Fibroblast of lung (primary cell): ENCODE measurements at places on chromosomes 12 and 14. TPM values are rescaled to one million over a fixed set of nuclear protein-coding genes. Genes with fewer than 3 reads are reported as not detected.

Gene NPAS3
- 0.26 and 0.50 TPM in 2 replicates for total RNA-seq

Gene BATF
- total RNA-seq: 0.50 and 0.51 TPM in 2 replicates

Gene SLC25A47
- total RNA-seq: under 0.01 TPM in 1 of 2 replicates, not detected in the other

Gene C12orf42
- not detected in 2 replicates for total RNA-seq

Gene AMN1
- total RNA-seq: 4.9 and 9.1 TPM in 2 replicates

Gene KLRC3
- total RNA-seq: not detected in 2 replicates
